Left ventricle myocardium inferior (tissue), 1 donor: ENCODE measurements at places on chromosomes 16 and 17. TPM values are rescaled to one million over a fixed set of nuclear protein-coding genes. Genes with fewer than 3 reads are reported as not detected.

GRCh38 chr16:28491230-28491969 lies 474 bp downstream of the CLN3 start:
- DNase-seq: peak; percentile 38

DNA sequence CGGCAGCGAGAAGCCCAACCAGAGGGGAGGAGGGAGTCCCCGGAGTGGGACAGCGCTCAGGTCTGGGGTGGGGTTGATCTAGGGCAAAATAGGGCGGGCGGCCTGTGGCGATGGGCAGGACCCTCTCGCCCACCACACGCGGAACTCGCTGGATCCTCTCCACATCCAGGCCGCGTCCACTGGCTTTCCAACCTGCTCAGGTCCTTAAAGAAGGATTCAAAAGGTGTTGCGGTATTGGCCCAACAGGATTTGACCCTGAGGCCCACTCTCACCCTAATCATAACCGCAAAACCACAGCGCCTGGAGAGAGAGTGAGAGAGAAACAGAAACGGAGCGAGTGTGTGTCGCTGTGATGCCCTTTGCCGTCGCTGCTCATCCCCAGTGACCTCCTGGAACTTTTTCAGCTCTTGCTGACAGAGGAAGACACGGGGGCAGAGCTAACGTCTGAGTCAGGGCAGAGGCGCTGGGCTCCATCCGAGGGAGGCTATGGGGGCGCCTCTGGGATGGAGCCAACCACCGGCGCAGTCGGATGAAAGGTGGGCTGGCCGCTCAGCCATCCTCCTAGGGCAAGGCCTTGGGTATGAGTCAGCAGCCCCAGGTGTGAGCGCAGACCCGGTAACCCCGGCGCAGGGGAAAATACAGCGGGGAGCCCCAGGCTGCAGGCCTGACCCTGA lies 16.7 kb upstream of the OR1F1 start:
- DNase-seq: no peak

GRCh38 chr16:85136213-85136701 lies 24.0 kb upstream of the CIBAR2 start:
- no peak for DNase-seq

DNA sequence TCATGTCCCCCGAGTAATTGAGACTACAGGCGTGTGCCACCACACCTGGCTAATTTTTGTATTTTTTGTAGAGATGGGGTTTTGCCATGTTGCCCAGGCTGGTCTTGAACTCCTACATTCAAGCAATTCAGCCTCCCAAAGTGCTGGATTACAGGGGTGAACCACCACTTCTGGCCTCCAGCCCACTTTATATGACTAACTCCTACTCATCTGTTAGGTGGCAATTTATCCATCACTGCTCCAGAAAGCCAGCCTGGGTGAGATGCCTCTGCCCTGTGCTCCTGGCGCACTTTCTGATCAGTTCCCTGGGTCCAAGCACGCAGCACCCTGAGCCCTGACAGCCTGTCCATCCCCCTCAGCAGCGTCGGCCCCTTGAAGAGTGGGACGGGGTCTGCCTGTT lies 29.4 kb downstream of the ADAM11 start:
- DNase-seq: no peak

- no peak for DNase-seq
Observed at GRCh38 chr17:50830994-50831393, 4.4 kb upstream of the WFIKKN2 start.

The PLA2G10 gene
- total RNA-seq: not detected
